ENCODE measurements at places on chromosomes 6 and 20. TPM values are rescaled to one million over a fixed set of nuclear protein-coding genes. Genes with fewer than 3 reads are reported as not detected.

Gene C20orf173
- total RNA-seq = not detected

Gene DAAM2
- 6.0 TPM for total RNA-seq

Gene TPX2
- total RNA-seq = 2.0 TPM

Gene IL20RA
- total RNA-seq = 0.60 TPM

Gene TMEM74B
- total RNA-seq = 1.2 TPM

Gene GJA10
- not detected for total RNA-seq

- no peak for DNase-seq
These were observed 163.0 kb downstream of the EYA4 start for GRCh38 chr6:133404151-133404550.

DNA sequence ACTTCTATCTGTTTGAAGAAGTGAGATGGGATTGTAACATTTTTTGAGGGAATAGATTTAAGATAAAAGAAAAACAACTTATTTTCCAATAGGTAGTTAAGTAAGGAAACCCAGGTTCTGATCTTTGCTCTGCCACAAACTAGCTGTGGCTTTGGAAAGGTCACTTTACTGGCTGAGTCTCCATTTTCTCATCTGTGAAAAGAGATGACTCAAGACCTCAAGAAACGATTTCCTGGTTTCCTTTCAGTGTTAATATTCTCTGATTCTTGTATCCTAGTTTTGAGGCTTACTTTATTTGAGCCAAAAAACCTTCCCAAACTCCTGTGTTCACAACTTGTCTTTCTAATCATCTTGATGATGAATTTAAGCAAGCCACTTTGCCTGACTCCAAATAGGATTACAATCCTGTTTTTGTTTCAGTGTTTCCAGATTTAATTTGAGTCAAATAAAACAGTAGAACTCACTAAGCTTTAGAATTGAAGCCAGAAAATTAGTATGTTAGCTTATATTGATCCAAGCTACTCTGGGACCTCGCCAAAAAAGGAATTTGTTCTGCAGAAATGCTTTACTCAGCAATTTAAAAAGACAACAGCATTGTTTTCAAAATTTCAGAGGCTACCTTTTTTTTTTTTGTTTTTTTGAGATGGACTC, 51.1 kb downstream of the ENPP1 start:
- DNase-seq = no peak

GRCh38 chr20:53084408-53084997, 112.3 kb downstream of the TSHZ2 start:
- no peak for DNase-seq

DNA sequence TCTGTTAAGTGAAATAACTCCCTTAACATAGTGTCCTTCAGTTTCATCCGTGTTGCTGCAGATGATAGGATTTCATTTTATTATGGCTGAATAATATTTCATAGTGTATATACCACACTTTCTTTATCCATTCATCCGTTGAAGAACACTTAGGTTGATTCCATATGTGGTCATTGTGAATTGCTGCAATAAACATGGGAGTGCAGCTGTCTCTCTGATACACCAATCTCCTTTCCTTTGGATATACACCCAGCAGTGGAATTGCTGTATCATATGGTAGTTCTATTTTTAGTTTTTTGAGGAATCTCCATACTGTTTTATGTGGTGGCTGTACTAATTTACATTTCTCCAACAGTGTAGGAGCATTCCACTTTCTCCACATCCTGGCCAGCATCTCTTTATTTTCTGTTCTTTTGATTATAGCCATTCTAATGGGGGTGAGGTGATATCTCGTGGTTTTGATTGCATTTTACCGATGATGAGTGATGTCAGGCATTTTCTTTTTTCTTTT, 193.2 kb downstream of the SLC16A10 start:
- DNase-seq = no peak

DNA sequence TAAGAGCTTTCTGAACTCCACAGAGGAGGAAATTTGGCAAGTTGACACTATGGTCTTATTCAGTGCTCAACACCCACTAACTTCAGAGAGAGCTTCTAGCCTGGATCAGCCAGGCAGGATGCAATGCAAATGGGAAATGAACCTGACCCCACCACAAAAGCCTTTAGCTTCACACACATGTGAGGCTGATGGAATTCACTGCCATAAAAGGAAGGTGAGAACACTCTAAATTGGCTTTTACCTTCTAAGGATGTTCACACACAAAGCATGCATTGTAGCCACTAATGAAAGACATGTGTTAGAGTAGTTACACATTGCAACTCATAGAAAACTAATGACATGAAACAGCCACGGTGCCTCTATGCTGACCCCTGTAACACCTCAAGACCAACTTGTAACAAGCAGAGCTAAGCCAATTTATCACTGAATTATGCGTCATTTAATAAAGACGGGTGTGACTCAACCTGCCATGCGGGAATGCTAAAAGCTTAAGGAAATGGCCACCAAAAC, 262.1 kb downstream of the HACE1 start:
- DNase-seq = no peak

GRCh38 chr6:111950661-111951496, 77.6 kb upstream of the FYN start:
- no peak for DNase-seq

DNA sequence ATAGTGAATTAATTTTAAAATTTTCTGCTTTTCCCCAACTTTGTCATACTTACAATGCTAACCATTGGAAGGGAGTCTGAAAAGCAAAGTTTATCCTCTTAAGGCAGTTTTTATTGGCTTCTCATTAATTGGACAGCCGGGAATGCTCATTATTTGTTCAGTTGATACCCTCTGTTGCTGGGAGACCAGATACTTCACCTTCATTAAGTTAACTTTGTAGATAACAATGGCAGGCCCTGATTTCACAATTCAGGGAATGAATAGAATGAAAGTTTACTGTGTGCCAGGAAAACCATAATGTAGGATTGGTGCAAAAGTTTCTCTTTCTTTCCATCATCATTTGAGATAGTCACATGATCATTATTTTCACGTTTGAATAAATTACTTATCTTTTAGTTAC, 49.0 kb downstream of the COL19A1 start:
- DNase-seq = no peak

- no peak for DNase-seq
These were observed 32.8 kb downstream of the RBM24 start for GRCh38 chr6:17313971-17314370.

GRCh38 chr6:31128093-31128676, 7.9 kb upstream of the CDSN start:
- DNase-seq = peak; percentile 62

DNA sequence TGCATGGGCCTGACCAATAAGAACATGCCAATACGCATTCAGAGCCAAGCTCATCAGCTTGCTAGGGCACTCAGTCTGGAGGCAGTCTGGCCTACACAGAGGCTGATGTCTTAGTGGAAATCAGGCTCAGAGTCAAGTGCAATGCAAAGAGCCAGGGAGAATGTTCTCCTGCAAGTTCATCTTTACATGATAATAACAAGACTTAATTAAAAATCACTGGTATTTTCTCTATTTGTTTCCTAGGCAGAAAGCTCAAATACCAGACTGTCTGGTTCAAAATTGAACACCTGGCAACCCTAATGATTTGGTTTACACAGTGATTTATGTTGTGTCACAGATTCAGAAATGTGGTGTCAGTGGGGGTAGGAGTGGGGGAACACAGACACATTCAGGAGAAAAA, 689.3 kb upstream of the FLRT3 start:
- no peak for DNase-seq

GRCh38 chr6:4636881-4637224, 139.4 kb upstream of the CDYL start:
- DNase-seq = no peak
